ENCODE measurements at places on chromosomes 13 and 19. TPM values are rescaled to one million over a fixed set of nuclear protein-coding genes. Genes with fewer than 3 reads are reported as not detected.

Gene MUC16
- polyA plus RNA-seq, result not detected

Gene OR7D2
- not detected for polyA plus RNA-seq

Gene PTGIR
- polyA plus RNA-seq, result 1.7 TPM

Gene ZNF256
- polyA plus RNA-seq, result 5.7 TPM

Gene ZNF625
- 6.1 TPM for polyA plus RNA-seq

Gene CYTH2
- 39.5 TPM for polyA plus RNA-seq

Gene ZNF880
- 20.2 TPM for polyA plus RNA-seq

Gene BRME1
- 4.6 TPM for polyA plus RNA-seq

Gene PEG3
- polyA plus RNA-seq, result 85.2 TPM

Gene CD209
- polyA plus RNA-seq, result 4.6 TPM

Gene ZNF579
- polyA plus RNA-seq, result 7.3 TPM

Gene ZNF667
- polyA plus RNA-seq, result 8.0 TPM
